ENCODE measurements at places on chromosomes 4 and X.

GRCh38 chr4:152028131-152028530 is 267.3 kb upstream of the GATB start:
- no peak for DNase-seq

- DNase-seq, result no peak
These were observed 475.3 kb downstream of the EPHA5 start for GRCh38 chr4:65195002-65195401.

DNA sequence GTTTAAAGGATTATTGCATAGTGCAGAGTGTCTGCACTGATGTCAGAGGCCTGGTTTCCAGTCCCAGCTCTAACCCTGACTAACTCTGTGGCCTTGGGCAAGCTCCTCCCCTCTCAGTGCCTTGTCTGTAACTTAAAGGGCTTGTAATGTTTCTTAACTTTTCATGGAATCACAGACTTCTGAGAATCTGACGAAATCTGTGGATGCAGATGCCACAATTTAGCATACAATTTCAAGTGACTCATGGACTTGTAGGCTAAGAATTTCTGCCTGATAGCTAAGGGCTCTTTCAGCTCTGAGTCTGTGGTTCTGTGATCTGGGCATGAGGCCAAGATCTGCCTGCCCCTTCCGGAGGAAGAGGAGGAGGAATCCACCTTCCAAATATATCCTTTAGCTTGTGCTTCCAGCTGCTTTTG is 236.9 kb downstream of the AR start:
- no peak for DNase-seq

- DNase-seq, result no peak
These were observed 47.1 kb upstream of the NPY2R start for GRCh38 chr4:155161357-155161756.

DNA sequence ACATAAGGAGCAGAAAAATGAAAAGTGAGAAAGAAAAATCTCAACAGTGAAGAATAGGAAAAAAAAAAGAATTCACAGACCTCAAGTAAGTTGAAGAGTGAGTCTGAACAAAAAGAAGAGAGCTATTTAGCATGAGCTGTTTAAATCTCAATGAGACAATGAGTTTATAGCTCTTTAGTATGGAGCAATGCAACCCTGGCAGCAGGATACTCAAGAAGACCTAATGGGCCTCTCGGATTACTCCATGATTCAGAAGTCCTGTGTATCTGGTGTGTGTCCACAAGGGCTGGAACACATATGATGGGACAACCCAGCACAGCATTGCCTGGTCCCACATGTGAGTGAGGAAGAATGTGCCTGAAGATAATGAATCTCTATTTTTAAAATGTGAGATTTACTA is 563.1 kb upstream of the INTU start:
- no peak for DNase-seq

- DNase-seq, result no peak
These were observed 152.4 kb downstream of the STAG2 start for GRCh38 chrX:124113621-124114600.

- no peak for DNase-seq
These were observed 95.4 kb downstream of the COL25A1 start for GRCh38 chr4:109207061-109207460.

GRCh38 chr4:15375667-15376066 is 52.2 kb upstream of the C1QTNF7 start:
- no peak for DNase-seq

- DNase-seq, result no peak
These were observed 55.5 kb upstream of the PROM1 start for GRCh38 chr4:16139066-16139945.

DNA sequence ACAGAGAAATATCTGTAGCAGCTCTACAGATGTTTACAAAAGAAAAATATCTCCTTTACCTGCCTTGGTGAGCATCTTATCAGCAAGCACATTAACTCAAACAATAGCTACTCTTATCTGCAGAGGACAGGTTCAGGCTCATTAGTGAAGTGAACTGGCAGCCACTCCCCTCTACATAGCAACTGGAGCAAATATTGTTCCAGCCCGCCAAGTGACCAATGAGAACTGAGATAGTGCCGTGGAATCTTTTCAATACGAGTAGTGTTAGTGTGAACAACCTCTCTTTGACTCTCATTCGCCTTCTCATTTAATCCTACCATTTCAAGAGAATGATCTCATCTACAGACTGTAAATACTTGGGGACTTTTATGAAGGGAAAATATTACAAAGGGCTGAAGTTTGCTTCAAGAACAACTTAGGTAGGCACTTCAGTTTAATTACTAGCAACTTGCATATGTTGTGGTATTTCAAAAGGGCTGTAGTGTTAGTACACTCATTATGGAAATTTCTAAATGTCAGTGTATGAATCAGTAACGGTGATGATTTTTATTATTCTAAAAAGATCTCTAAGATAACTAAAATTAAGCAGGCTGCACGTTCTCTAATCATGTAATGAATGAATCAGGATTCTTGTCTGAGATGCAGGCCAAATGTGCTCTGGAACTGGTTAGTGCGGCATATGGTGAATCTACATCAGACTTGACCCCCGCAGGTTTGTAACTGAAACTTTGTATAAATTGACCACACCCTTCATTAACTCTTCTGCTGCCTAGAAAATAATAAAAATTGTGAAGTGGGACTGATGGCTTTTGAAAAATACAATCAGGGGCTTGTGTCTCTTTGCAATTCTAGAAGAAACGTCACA is 72.4 kb downstream of the PALLD start:
- no peak for DNase-seq

DNA sequence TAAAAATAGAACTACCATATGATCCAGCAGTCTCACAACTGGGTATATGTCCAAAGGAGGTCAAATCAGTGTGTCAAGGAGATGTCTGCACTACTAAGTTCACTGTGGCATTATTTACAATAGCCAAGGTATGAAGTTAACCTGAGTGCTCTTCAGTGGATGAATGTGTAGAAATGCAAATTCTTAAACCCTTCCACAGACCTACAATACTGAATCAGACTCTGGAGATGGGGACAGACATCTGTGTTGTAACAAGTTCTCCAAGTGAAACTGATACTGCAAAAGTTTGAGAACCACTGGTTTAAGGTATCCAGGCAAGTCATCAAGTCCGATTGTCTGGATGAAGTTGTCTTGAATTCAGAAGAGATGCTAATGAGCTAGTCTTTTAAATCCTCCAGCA is 38.5 kb downstream of the SMAD1 start:
- DNase-seq, result no peak

Data from esophagus squamous epithelium (tissue), 5 donors.